KBM-7 (cell line): ENCODE measurements at places on chromosomes 7 and 10.

DNA sequence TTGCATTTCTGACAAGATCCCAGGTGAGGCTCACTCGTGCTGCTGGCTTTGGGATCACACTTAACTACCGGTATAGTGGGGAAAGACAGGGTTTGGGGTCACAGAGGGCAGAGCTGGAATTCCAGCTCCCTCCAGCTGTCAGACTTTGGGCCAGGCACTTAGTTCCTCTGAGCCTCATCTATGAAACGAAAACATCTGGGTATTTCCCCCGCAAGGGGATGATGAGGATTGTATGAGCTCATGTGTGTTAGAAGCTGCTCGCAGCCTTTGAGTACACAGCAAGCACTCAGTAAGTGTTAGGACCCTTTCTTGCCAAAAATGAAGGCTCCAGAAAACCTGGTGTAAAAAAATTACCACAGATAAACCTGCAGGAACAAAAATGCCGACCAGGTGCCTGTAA is 66.1 kb downstream of the PRPF18 start:
- DNase-seq: no peak

GRCh38 chr10:131862548-131862947 is 38.3 kb upstream of the PPP2R2D start:
- no peak for DNase-seq

DNA sequence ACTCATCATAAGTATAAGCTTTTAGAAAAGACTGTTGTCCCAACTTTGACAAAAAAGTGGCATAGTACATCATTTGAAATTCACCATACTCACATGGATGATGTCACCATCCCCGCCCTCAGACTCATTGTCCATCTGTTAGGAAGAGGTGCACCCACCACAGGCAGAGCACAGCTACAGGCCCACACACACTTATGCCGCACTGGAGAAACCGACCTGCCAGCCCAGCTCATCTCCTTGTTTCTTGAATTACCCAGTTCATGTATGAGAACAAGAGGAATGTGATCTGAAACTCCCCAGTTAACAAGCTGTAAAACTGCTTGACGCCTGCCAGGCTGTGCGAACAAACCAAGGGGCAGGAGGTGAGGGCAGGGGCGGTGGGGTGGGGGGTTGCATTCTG is 312.0 kb downstream of the DPP6 start:
- DNase-seq: no peak

DNA sequence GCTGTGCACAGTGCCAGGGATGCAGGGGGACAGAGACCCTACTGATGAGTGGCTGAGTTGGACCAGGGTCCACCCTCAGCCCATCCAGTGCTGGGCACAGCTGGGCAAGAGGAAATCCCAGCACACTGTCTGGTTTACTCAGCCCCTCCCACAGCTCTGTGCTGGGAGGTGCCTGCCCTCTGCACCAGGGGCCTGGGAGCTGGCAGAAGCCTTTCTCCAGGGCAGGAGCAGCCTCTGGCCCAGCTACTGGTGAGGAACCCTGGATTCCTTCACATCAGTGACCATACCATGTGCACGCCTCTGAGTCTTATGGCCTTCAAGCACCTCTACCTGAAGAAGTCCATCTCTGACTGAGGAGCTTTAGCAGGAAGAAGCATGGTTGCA is 25.9 kb upstream of the C10orf71 start:
- no peak for DNase-seq

GRCh38 chr10:102743078-102743587 is 615 bp upstream of the WBP1L start:
- DNase-seq: no peak

DNA sequence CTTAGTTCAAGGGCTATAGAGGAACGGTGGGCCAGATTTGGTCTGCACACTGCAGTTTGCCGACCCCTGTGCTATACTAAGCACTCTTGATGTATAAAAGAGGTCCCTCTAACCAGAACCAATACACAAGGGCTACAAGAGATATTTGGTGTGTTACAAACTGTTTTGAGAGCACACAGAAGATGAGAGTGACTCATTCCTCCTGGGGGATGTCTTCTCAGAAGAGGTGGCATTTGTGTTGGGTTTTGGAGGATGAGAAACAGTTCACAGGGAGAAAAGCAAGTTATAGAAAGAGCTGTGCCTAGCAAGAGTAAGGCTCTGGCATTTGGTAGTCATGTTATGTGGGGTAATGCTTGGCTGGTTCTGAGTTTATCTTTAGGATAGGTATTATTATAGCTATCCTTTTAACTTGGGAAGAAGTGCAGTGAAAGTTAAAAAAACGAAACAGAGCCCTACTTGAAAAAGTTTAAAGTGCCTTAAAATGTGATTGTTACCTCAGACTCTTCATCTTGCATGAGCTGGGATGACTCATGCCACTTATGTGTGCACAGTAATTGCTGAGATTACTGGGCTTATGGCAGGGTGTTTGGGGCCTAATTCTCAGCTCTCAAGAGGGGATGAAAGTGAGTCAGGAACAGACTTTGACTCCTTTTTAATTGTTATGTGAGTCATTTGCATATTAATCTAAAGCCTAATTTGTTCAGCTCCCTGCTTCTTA is 160.4 kb downstream of the KIF20B start:
- no peak for DNase-seq

GRCh38 chr10:26524161-26524896 is 86.2 kb downstream of the APBB1IP start:
- DNase-seq: no peak

DNA sequence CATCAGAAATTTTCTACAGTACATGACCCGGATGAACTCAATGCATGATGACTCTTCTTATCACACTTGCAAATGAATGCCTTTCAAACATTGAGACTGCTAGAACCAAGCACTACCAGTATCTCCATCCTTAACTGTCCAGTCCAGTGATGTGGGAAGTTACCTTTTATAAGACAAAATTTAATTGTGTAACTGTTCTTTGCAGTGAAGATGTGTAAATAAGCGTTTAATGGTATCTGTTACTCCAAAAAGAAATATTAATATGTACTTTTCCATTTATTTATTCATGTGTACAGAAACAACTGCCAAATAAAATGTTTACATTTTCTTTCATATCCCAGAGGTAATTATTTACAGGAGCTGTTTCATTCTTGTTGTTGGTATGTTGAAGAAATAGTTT is 40.1 kb downstream of the LGI1 start:
- DNase-seq: no peak

DNA sequence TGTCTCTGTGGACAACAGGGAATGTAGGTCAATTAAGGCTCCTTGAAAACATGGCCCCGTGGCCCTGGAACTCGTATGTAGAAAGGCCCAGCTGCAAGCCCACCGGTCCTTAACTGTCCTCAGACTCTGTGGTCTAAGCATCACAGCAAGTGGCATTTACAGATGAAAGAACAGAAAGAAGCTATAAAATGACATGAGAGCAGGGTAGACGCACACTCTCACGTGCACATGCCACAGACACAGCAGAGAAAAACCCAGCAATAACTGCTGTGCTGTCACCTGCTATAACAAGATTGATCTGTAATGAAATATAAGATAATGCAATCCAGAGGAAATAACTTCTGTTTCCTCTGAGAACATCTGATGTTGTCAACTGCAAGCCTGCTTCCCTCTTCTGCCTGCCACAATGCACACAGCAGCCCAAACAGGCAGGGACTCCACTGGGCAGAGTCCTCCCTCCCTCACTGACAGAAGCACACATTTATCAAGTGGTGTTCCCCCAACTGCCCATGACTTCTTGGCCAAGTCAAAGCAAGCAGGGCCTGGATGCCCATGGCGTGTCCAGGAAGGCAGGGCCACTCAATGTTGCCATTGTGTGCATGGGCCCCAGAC is 63.9 kb downstream of the GFRA1 start:
- no peak for DNase-seq

- DNase-seq: no peak
These were observed 630.6 kb downstream of the GRID1 start for GRCh38 chr10:85735997-85736396.

DNA sequence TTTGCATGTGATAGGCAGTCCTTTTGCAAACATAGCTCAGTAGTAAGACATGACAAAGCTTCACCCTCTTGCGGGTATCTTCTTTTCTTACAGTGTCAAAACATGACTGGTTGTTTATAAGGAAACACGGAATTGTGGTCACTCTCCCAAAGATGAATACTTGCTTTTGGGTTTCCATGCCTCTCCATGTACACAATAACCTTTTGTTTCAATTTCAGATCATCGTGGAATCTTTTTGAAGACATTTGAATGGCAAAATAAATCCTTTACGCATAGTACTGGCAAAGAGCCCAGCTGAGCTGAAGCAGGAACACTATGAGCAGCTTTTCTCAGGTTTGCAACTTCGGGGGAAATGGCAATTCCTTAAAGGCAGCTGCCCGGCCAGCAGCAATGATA is 156.8 kb upstream of the FRMD4A start:
- no peak for DNase-seq

DNA sequence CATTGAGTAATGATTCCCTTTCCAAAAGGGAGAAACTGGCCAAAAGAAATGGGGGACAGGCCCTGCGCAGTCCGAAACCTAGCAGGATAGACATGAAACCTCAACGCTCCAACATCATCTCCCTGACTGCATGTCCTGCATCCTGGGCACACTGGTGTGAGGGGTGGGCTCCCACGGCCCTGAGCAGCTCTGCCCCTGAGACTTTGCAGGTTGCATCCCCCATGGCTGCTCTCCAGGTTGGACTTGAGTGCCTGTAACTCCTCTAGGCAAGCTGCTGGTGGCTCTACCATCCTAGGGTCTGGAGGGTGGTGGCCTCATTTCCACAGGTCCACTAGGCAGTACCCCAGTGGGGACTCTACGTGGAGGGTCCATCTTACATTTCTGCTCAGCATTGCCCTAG is 16.3 kb upstream of the CRYGN start:
- no peak for DNase-seq

DNA sequence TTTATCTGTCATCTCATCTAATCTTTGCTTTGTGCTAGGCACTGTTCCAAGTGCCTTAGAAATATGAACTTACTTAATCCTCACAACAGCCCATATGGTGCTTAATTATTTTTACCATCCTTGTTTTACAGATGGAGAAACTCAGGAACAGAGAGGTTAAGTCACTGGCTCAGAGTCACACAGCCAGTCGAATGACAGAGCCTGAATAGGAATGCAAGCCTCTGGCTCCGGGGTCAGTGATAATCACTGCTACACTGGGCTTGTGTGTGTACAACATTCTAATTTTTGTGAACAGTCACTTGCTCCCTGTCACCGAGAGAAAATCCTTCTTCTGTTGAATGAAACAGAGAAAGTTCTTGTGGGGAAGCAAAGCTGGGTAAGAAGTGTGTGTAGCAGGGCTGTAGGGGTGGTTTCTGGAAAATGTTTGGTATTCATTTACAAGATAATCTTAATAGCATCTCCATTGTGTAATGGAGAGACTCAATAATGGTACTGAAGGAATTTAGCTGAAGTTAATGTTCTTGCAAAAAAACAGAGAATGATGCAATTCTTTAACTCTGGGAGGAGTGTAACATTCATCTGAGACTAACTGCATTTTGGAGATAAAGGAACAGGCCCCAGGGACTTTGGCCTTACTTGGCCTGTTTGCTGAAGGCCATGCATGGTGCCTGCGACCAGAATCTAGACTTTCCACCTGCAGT is 290.6 kb downstream of the FRMD4A start:
- DNase-seq: no peak

DNA sequence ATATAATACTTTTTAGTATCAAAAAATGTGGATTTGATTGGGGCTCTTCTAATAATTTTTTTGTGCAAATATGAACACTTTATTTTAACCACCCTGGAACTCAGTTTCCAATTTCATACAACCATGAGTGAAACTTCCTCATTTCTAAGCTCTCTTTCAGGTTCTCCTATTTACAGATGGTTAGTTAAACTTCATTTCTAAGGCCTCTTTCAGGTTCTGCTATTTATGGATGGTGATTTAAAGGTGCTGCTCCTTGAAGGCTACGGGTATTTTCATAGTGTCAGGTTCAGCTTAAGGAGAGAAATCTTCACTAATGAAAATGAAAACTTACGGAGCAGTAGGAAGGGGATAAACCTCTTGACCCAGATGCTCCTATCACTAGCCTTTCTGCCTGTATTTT is 568.3 kb downstream of the KIF20B start:
- no peak for DNase-seq
